Astrocyte of the spinal cord (primary cell): ENCODE measurements at places on chromosomes 4 and X.

DNA sequence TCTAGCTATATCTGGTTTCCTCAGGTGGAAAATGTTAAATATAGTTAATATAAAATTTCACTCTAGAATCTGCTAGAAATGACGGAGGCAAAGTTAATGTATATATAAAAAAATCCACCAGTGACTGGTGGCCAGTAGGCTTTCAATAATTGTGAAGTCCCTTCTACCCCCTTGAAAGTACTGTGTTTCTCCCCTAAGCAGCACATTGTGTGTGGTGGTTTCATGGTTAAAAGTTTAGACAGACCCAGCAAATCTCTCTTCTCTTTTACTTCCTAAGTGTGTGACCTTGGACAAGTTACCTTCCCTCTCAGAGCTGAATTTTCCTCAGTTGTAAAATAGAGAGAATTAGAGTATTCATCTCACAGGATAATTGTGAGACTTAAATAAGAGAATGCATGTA, 600 bp upstream of the HEPH start:
- DNase-seq, result no peak

DNA sequence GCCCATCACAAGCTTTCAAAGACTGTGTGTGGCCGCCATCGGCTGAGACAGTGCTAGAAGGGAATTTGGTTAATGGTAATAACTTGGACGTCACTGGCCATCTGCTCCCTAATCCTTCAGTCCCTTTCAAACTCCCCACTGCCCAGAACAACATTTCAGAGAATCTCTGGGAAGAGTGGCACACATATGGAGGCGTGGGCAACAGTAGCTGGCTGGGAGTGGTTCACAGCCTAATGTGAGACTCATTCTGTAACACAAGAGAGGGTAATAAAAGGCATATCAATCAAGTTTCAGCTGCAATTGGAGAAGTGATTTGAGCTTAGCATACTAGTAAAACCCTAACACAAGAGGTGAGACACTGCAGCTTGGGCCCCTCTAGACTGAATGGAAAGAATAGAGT, 15.4 kb downstream of the SMIM10 start:
- no peak for DNase-seq

DNA sequence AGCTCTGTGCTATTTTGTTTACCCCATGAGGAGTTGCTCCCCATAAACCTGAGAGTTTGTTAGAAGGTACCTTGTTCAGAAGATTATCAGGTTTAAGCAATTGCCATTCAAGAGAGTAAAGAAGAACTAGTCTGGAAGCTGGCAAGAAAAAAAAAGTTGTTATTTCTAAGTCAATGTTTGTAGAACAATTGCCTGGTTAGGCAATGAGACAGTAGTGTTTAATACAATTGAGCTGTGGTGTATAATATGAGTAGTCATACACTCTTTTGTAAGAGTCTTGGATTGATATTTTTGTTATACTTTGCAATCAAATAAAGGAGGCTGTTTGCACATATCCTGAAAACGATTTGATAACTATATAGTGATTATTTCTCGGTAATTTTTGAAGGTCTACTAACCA, 44.7 kb downstream of the GALNT7 start:
- no peak for DNase-seq

- no peak for DNase-seq
Observed at GRCh38 chrX:30618160-30618765, 35.0 kb upstream of the GK start.
